ENCODE measurements at places on chromosomes 16 and 17. TPM values are rescaled to one million over a fixed set of nuclear protein-coding genes. Genes with fewer than 3 reads are reported as not detected.

DNA sequence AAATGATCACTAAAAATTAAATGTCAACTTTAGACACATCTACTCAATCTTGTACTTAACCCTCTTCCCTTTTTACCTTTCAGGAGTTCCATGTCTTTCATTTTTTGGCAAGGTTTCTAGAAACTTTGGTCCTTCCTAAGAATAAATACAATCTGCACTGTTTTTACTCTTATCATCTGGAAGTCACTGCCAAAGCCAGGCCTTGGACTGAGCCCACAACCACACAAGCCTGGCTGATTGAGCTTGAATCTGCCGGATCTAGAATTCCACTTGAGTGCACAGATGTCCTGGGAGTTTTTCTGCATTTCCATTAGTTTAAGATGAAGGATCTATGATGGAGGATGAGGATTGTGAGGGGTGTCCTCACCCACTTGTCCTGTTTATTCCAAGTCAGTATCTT is 126.1 kb downstream of the VPS53 start:
- DNase-seq = no peak

DNA sequence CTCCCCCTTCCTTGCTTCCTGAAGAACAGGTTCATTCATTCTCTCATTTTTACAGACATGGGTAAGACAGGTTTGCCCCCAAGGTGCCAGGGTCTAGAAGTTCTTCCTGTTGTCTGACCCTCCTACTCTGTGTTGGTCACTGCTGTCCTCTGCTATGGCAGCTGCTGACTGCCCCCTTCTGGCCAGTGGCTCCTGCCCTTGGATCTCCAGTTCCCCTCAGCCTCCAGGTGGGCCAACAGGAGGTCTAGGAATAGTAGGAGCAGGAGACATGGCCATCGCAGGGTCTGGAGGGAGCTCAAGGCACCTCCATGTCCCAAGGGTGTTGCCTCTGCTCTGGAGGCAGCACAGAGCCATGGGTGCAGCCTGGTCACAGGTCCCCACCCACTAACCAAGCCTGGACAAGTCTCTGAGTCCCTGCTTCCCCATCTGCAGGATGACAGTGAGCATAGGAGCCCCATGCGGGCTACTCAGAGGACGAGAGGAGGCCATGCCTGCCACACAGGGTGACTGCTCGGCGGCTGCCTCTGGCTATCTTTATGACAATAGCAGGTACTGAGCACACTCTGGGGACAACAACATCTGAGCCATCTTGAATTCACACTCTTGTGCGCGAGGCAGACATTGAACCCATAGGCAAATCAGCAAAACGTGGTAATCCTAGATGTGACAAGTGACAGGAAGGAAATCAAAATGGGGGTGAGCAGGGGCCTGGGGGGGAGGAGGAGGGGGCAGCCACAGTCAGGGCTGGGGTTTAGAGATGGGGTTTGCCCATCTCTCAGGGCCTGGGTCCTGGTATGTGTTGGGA is 27.0 kb upstream of the NXPH3 start:
- DNase-seq = no peak

GRCh38 chr17:49551221-49552069 is 24.2 kb upstream of the NXPH3 start:
- DNase-seq = no peak

- DNase-seq = no peak
Observed at GRCh38 chr16:85519540-85520231, 93.4 kb upstream of the GSE1 start.

DNA sequence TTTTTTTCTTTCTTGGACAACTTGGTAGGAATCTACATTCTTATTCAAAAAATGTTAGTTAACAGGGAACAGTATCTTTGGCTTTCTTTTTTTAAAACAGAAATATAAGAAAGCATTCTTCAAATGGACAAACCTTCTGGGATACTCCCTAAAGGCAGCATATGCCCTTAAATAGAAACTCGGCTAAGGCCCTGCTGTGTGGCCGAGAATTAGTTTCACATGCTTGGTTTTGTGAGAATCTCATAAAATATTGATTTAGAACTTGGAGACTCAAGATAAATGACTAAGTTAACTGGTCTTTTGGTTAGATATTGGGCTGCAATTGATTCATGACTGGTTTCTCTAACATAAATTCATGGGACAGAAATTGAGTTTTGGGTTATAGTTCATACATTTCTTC is 359.9 kb upstream of the XYLT1 start:
- DNase-seq = no peak

Gene CRYBA1
- not detected for total RNA-seq

Gene CDYL2
- 6.7 TPM for total RNA-seq

Measured in pancreas (tissue), 10 donors.